Esophagus mucosa (tissue), 1 donor: ENCODE measurements at places on chromosomes 5 and 9. TPM values are rescaled to one million over a fixed set of nuclear protein-coding genes. Genes with fewer than 3 reads are reported as not detected.

The ACTBL2 gene
- total RNA-seq = not detected

The CDH12 gene
- total RNA-seq = not detected

The IFNA4 gene
- not detected for total RNA-seq

The FGF1 gene
- 0.88 TPM for total RNA-seq

The CACFD1 gene
- total RNA-seq = 7.4 TPM

The CBY3 gene
- total RNA-seq = not detected

The SVEP1 gene
- 1.2 TPM for total RNA-seq

The PCDHGA9 gene
- 3.1 TPM for total RNA-seq

The PTPN3 gene
- 11.0 TPM for total RNA-seq

The EIF4E1B gene
- not detected for total RNA-seq

The ANKRD34B gene
- total RNA-seq = not detected

The PCDHB7 gene
- total RNA-seq = 0.20 TPM

The OGN gene
- 0.68 TPM for total RNA-seq

The F12 gene
- 32.8 TPM for total RNA-seq

The NTRK2 gene
- total RNA-seq = 9.8 TPM

The FRMPD1 gene
- 0.04 TPM for total RNA-seq

The SPATA31D4 gene
- not detected for total RNA-seq

The EIF4EBP3 gene
- total RNA-seq = 20.7 TPM

The ITGA2 gene
- total RNA-seq = 31.3 TPM

The GFI1B gene
- total RNA-seq = not detected

The SEMA6A gene
- 6.1 TPM for total RNA-seq

The FOXI1 gene
- total RNA-seq = 0.16 TPM

The IGIP gene
- total RNA-seq = 2.6 TPM

The PCA3 gene
- total RNA-seq = not detected
